ENCODE measurements at places on chromosomes 13 and 19.

DNA sequence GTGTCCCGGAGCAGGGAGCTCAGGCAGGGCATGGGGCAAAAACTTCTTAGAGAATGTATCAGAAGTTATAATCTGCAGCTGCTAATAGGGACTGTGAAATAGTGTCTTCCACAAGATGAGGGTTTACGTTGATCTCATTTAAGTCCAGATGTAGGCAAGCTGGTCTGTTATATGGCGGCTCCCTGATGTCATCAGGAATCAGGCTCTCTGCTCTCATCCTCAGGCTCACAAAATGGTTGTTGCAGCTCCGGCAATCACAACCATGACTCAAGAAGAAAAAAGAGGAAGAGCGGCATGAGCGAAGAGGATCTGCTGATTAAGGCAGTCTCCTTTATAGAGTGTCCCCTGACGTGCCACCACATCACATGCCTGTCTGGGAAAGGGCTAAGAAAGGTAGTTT, 191.3 kb downstream of the KLF5 start:
- DNase-seq, result no peak

GRCh38 chr13:104809483-104809882, 1726.0 kb downstream of the EFNB2 start:
- no peak for DNase-seq

DNA sequence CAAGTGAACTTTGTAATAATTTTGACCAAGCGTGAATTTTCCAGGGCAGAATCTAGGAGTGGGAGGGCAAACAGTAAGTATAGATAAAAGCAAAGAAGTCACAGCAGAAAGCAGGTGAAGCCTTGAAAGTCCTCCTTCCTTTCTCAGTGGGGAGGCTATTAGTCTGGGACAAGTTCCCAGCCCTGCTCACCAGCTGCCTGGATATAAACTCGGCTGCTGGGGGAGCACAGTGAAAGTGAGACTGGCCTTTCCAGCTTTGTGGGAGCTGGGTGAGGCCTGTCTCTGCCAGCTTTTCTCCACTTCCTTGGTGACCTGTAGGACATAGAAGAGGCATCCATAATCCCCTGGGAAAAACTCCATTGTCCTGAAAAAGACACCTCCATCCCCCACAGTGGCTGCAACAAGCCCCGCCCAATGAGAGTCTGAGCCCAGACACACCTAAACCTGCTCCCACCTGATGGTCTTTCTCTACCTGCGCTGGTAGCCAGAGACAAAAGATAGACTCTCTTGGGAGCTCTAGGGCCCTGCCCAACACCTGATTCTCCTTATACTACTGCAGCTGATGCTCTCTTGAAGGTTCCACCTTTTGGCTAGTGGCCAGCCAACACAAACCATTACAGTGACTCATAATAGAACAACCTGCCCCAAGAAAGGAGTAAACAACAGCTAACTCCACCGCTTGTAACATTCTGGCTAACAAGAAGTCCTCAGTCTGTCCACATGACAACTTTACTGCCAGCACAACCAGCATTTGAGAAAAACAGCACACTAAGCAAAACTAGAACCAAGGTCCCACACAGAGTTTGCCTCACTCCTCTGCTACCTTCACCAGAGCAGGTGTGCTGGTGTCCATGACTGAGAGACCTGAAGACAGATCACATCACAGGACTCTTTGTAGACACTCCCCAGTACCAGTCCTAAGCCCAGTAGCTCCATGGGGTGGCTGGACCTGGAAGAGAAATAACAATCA, 252.2 kb upstream of the SLITRK6 start:
- DNase-seq, result no peak

GRCh38 chr19:52990759-52991418, 22.8 kb upstream of the ERVV-1 start:
- DNase-seq, result no peak

DNA sequence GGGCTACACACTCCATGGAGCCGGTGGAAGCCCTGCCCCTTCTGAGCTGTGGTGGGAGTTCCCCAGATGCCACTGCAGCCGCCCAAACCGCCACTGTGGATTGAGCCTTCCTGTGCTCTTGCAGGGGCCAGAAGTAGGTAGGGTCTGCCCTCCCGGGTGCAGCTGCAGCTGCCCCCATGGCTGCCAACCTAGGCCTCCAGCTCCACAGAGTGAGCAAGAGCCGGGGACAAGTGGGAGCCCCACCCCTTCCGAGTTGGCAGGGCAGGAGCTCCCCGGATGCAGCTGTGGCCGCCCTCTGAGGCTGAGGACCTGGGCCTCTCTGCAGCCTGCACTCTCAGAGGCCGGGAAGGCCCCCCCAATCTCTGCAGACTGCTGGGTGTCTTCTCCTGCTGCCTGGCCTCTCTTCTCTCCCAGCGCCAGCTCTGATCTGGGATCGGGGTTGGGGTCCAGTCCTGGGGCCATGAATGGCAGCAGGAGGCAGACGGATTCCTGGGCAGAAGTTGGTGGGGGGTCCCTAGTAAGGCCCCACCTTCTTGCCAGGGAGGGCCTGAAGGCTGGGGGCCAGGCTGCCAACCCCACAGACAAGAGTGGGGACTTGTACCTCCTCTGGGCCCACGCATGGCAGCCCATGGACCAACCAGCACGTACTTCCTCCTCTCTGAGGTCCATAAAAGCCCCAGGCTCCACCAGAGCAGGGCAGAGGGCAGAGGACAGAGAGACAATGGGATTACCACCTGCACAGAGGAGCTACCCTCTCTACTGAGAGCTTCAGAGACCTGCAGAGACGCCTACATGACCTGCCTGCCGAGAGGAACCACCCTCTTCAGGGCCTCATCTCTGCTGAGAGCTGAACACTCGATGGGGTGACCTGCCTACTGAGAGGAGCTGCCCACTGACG, 28.9 kb downstream of the AP2S1 start:
- peak; percentile 37 for DNase-seq

DNA sequence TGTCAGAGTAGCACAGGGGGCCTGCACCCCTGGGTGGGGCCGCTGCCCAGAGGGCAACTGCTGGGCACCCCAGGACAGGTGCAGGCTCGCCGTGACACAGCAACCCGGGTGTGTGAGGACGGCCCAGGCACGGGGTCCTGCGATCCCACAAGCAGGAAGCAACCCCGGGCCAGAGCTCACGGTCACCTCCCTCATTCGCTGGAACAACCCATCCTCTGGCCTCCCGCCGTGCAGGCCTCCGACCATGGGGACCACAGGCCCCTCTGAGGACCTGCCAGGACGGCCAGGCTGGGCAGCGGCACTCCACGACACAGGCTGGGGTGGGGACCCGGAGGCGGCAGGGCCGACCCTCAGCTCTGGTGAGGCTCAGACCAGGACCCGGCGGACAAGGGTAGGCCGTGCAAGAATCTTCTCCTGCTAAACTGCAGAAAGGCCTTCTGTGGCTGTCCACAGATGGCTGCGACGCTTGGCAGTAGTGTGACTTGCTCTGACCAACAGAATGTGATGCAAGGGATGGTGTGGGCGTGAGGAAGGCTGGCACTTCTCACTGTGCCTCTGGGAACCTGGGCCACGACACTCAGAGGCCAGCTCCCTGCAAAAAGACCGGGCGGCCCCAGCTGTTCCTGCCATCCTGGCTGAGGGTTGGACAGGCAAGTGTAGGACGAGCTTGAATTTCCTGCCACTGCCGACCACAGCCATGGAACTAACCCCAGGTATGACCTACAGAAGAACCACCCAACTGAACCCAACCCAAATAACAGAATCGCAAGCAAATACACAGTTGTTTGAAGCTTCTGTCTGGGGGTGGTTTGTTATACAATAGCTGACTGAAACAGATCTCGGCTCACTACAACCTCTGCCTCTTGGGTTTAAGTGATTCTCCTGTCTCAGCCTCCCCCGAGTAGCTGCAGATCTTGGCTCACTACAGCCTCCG, 26.5 kb downstream of the PIP5K1C start:
- DNase-seq, result no peak

GRCh38 chr13:43203781-43204180, 180.4 kb downstream of the DNAJC15 start:
- DNase-seq, result no peak

- DNase-seq, result no peak
Observed at GRCh38 chr19:56133858-56134653, 7.0 kb upstream of the ZNF444 start.

GRCh38 chr13:42345367-42345766, 73.4 kb downstream of the AKAP11 start:
- no peak for DNase-seq

DNA sequence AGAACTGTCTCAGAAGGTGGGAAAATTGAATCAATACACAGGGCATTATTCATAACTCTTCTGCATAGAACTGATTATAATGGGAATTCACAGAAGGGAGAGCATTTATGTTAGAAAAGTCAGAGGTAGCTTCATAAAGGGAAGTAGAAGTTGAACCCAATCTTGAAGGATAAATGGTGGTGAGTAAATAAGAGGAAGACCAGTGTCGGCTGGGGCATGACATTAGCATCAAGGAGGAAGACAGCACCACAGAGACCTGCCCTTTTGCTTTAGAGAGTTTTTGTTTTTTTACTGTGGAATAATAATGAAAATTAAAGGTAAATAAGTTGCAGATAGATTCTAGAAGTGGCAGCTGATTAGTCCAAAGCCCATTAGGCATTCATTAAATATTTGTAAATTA, 21.9 kb downstream of the CDC16 start:
- DNase-seq, result no peak

DNA sequence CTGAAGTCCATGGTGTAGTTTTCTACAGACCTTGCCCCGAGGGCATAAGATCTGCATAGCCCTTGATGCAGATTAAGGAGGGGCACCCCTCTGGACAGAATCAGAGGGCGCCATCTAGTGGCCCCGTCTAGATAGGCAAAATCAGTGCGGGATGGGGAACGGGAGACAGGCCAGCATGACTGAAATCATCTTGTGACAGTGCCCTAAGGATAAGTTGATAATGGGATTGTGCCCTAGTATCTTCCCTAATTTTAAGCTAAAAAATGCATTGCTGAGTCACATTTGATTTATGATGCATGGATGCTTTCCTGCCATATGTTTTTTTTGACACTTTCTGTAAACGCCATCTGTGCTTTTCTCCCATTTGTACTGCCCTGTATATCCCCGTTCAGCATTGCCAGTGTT, 19.0 kb upstream of the GPI start:
- peak; percentile 50 for DNase-seq

DNA sequence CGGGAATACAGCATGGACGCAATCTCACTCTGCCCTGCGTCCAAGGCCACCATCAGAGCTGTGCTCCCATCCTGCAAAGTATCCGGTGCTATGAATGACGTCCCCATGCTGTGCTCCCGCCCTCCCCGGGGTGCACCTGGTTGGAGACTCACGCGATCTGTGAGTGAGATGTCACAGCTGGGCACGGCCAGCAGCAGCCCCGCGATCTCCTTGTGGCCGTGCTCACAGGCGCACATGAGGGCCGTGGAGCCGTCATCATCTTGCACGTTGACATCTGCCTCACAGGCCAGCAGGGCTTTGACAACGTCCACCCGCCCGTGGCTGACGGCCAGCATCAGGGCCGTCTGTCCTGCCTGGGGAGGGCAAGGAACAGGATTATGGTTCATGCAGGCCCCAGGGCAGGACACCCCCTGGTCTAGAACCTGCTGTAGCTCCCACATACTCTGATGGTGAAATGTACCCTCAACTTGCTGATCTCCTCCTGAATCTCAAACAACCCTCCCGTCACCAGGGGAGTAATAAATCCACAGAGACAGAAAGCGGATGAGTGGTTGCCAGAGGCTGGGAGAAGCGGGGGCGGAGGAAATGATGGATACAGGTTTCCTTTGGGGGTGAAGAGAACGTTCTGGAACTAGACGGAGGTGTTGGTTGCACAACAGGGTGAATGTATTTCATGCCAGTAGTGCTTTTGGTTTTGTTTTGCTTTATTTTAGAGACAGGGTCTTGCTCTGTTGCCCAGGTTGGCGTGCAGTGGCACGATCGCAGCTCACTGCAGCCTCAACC, 14.5 kb upstream of the SPC24 start:
- DNase-seq, result no peak

GRCh38 chr13:90156390-90156789, 1191.1 kb upstream of the MIR17HG start:
- DNase-seq, result no peak

GRCh38 chr19:2167896-2168618, 4.3 kb downstream of the DOT1L start:
- no peak for DNase-seq

GRCh38 chr13:108342369-108343289, 73.1 kb downstream of the TNFSF13B start:
- no peak for DNase-seq

DNA sequence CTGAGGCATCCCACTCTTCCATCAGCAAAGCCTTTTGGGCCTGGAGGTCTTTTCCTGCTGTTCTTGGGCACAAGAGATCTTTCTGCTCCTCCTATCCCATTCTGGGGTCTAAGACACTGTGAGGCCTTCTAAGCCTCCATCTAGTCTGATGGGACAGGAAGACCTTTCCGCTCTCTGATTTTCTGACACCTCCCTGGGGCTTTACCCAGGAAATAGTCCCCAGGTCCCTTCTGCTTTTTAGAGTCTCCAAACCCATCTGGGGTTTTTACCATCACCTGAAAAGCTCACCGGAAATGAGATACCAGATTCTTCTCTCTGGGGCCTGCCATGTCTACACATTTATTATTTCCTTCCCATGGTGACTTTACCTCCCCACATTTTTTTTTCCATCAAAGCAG, 21.1 kb downstream of the CLEC17A start:
- no peak for DNase-seq

GRCh38 chr19:6476155-6476895, 5.3 kb downstream of the DENND1C start:
- DNase-seq, result peak; percentile 48

GRCh38 chr19:51796195-51796679, 1.3 kb downstream of the FPR3 start:
- DNase-seq, result no peak

DNA sequence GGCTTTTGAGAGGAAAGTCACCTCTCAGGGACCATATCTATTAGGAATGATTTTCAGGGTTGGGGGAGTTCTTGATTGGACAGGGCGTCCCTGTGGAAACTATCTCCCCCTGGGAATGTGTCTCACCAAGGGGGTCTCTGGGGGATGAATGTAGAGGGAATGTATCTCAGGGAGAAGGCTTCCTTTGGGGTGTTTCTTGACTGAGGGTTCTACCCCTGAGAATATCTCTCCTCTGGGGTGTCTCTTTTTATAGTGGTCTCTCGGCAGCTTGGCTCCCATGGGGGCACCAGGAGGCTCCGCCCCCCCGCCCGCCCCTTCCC, 1.0 kb downstream of the RTBDN start:
- no peak for DNase-seq

GRCh38 chr13:20375871-20376270, 143.8 kb upstream of the GJB6 start:
- no peak for DNase-seq

DNA sequence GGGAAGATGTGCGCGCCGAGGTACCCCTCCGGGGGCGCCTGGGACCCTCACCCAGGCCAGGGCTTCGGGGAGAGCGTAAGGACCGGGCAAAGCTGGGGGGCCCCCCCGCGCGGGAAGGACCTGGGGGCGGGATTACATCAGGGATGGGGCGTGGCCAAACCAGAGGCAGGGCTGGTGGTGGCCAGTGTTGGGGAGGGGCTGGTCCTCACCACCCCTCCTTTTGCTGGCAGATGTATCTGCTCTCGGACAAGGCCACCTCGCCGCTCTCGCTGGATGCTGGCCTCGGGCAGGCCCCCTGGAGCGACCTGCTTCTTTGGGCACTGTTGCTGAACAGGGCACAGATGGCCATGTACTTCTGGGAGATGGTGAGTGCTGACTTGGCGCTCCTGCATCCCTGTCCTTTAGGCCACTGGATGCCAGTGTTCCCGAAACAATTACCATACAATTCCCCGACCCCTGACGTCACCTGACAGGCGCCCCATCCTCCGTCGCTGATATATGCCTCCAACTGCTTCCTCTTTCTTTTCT, 25.3 kb downstream of the TRPM4 start:
- DNase-seq, result no peak

GRCh38 chr19:14089662-14090508, 666 bp downstream of the SAMD1 start:
- DNase-seq, result peak; percentile 25

- DNase-seq, result no peak
Observed at GRCh38 chr13:86000546-86000945, 201.3 kb upstream of the SLITRK6 start.

Data from stimulated activated CD8-positive, alpha-beta memory T cell treated with anti-CD3 and anti-CD28 coated beads, Interleukin-2, amount 100 ng/mL, for 1 hour (primary cell).